SK-N-MC (cell line): ENCODE measurements at places on chromosomes 11 and 22.

- DNase-seq = no peak
Observed at GRCh38 chr11:61403658-61404057, 11.3 kb downstream of the TMEM216 start.

GRCh38 chr22:31126869-31127175 lies 4.1 kb downstream of the INPP5J start:
- no peak for DNase-seq

DNA sequence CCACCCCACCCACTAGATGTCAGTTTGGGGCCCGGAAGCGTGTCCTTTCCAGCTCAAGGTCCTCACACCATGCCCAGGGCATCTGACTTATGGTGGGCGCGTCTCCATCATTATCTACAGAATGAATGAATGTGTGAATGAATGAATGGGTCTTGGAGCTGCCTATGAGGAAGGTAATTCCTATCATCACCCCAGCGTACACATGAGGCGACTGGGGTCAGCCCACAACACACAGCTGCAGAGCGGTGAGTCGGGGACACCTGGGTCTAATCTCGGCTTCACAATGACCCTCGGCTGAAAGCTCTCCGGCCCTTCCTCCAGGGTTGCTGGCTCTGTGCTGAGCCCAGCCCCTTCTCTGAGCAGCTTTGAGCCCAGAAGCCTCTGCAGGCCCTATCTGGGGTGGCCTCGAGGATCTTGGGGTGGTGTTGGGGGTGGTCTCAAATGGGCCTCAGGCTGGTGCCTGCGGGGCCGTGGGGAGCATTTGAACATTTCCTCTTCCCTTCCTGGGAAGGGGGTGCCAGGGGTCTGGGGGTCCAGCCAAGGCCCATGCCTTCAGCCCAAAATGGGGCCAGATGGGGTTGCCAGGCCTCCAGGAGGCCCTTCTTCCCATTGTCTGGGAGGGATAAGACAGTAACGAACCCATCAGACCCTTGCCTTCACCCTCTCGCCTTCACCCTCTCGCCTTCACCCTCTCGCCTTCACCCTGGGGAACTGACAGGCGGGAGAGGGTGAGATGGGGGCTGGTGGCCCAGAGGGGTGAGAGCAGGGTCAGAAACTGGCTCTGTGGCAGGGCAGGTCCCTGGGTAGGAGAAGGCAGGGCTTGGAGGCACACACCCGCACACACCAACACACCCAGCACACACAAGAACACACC lies 82.4 kb downstream of the MYEOV start:
- DNase-seq = no peak

GRCh38 chr11:508956-509355 lies 1.9 kb upstream of the RNH1 start:
- no peak for DNase-seq

- DNase-seq = no peak
Observed at GRCh38 chr11:125330462-125331325, 165.4 kb downstream of the FEZ1 start.

GRCh38 chr22:37498289-37498909 lies 12.2 kb upstream of the MFNG start:
- DNase-seq = no peak

- no peak for DNase-seq
Observed at GRCh38 chr11:118240999-118241763, 11.0 kb downstream of the MPZL3 start.

DNA sequence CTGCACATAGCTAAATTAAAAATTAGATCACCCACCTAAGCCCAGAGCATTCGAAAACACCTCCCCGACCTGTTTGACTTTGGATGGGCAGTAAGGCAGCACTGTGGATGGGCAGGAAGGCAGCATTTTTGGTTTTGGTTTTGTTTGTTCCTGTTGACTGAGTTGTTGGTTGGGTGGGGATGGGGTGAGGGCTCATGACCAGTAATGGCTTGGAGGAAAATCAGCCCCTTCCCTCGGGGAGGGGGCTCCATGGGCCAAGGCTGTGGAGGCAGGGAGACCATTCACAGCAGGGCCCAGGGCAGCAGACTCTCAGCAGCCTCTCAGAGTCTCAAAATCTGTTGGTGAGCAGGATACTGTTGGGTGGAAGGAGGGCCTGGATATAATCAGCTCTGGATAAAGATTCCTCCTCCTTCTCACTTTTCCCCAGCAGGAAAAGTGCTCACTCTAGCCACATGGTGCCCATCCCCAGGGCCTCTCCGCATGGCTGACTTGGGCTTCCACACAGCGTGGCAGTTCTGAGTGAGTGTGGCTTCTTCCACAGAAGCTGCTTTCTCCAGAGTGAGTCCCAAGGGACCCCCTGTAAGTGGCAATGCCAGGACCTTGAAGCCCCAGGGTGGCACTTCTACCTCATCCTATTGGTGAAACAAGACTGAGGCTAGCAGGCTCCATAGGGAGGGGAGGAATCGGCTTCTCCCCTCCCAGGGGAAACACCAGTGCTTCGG lies 1491.2 kb downstream of the BRD1 start:
- no peak for DNase-seq

- DNase-seq = no peak
Observed at GRCh38 chr11:78226684-78227680, 38.3 kb downstream of the USP35 start.

GRCh38 chr22:43796567-43796966 lies 15.5 kb downstream of the EFCAB6 start:
- DNase-seq = peak; percentile 0

GRCh38 chr11:72546866-72547265 lies 112.5 kb upstream of the CLPB start:
- DNase-seq = no peak

GRCh38 chr11:134357545-134357839 lies 25.7 kb downstream of the GLB1L2 start:
- no peak for DNase-seq

GRCh38 chr11:36510594-36510942 lies 496 bp upstream of the TRAF6 start:
- no peak for DNase-seq

- DNase-seq = no peak
Observed at GRCh38 chr11:128472128-128473089, 114.9 kb downstream of the ETS1 start.

- no peak for DNase-seq
Observed at GRCh38 chr22:35957589-35957988, 71.0 kb downstream of the RBFOX2 start.

DNA sequence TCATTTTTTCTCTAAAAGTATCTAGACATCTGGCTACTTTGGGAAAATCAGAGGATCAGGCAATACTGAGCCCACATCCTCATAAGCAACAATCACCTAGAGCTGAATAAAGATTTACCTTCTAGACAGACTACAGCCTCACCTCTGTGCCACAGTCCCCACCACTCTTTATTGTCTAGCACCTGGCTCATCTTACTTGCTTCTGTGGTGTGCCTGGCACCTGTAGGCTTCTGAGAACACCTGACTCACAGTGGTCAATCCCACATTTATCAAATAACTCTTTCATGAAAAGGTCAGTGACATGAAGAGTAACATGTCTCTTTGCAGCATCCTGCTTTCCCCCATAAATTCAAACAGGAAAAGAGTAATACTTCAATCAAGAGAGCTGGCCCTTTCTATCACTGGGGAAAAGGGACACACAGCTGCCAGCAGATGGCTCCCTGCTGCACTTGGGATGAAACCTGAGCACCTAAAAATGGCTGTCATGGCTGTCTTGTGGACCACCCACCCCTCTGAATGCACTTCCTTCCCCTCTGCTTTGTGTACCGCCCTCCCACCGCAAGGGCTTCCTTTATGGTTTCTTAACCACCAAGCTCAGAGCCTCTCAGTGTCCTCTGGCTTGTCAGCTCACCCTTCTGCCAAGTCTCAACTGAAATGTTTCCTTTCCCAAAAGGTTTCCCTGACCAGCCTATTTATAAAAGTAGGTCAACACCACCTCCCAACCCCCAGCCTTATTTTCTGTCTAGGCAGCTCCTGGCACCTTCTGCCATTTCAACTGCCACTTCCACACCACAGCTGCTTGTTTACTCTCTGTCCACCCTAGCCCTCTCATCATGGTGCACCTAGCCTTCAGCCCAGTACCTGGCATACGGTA lies 9.3 kb downstream of the TFIP11 start:
- no peak for DNase-seq

DNA sequence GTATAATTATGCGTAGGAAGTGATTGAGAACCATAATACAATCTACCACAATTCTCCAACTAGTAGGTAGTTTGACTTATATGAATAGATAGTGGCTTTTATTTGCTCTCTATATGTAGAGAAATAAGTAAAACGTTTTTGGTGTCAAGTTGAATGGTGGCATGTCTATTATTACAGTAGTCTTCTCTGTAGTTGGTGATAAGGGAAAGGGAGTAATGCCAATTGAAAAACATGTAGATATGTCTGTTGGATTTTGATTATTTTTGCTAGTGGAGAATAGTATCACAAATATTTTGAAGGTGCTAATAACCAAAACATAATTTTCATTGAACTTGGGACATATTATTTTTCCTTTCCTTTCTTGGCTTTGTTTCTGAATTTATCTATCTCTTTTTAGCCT lies 17.5 kb downstream of the FBXO7 start:
- DNase-seq = no peak

- DNase-seq = peak; percentile 18
Observed at GRCh38 chr11:33329705-33330329, 72.6 kb downstream of the HIPK3 start.

- DNase-seq = no peak
Observed at GRCh38 chr11:126158054-126158791, 53.2 kb downstream of the RPUSD4 start.
